Cerebellar nuclear complex (tissue), 1 donor: ENCODE measurements at places on chromosomes 1 and 21.

DNA sequence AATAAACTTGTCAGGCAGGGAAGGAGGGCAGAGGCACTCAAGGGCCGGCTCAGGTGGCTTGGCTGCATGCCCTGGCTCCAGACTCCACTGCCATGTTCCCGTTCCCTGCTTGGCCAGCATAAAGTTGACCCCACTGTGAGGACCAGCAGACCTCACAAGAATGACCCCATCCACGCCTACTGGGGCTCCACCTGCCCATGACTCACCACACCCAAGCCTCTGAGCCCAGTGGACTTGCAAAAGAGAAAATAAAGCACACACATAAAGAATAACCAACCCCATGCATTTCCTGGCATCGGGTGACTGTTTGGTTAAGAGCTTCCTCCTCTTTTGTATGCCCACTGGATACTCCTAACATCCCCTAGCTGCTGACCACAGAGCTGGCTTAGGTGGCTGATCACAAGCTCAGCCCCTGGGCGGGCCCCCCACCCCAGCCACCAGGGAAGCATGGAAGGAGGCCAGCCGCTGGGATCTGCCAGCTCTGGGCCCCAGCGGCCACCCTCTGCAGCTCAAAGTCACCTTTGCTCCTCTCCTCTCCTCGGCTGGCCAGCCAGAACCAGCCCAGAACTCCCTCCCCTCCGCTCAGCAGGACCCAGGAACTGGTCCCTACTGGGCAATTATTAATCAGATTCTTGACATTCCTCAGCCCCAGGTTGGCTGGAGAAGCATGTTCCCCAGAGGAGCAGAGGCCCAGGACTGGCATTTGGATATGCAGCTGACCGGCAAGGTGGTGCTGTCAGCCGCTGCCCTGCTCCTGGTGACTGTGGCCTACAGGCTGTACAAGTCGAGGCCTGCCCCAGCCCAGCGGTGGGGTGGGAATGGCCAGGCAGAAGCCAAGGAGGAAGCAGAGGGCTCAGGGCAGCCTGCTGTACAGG is at the start of gene KLHDC7A:
Gene KLHDC7A (plus strand): TSS at position 616 of the 875 bp plus-strand sequence. CDS start 52 bp downstream, at position 668.
- DNase-seq, result no peak

- DNase-seq, result no peak
Observed at GRCh38 chr1:201715801-201716741, 112.9 kb upstream of the IPO9 start.

DNA sequence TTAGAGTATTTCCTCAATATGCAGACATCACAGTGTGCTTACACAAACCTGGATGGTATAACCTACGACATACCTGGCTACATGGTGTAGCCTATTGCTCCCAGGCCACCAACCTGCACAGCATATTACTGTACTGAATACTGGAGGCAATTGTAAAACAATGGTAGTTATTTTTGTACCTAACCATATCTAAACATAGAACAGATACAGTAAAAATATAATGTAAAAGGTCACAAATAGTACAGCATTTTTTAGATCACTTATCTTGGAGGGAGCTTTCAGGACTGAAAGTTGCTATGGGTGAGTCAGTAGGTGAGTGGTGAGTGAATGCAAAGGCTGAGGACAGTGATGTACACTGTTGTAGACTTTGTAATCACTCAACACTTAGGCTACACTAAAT is 492.3 kb downstream of the MRPL39 start:
- DNase-seq, result no peak

DNA sequence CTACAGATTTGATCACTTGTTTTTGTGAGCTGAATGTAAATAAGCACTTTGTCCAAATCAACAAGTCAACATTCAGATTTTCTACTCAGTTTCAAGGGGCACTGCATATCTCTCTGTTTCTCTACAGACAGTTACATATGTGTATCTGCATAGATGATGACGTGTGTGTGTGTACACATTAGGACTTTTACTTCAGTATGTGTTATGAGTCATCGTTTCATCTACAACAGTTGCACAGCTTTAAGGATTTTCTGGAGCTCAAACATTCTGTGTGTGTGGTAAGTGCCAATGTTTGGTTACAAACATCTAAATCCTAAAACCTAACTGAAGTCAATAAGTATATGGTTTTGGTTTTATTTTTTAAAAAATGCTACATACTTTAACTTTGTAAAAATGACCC is 494.5 kb upstream of the PBX1 start:
- DNase-seq, result no peak

DNA sequence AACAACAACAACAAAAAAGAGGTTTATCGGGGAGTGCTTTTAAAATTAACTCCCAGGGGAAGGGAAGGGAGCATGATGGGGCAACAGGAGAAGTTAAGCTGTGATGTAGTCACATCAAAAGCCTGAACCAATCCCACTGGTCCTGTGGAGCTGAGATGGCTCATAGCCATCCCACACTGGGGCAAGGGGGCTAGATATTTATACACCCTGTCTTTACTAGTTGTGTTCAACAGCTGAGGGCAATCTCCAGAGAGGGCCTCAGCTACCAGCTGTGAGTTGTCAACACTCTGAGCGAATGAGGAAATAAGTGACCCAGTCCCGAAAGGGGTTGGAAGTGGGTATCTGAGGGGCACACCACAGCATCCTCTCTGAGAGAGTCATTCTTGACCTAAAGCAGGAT is 31.0 kb upstream of the CREG1 start:
- no peak for DNase-seq

- no peak for DNase-seq
Observed at GRCh38 chr1:32627596-32628162, 22.7 kb downstream of the ZBTB8OS start.

DNA sequence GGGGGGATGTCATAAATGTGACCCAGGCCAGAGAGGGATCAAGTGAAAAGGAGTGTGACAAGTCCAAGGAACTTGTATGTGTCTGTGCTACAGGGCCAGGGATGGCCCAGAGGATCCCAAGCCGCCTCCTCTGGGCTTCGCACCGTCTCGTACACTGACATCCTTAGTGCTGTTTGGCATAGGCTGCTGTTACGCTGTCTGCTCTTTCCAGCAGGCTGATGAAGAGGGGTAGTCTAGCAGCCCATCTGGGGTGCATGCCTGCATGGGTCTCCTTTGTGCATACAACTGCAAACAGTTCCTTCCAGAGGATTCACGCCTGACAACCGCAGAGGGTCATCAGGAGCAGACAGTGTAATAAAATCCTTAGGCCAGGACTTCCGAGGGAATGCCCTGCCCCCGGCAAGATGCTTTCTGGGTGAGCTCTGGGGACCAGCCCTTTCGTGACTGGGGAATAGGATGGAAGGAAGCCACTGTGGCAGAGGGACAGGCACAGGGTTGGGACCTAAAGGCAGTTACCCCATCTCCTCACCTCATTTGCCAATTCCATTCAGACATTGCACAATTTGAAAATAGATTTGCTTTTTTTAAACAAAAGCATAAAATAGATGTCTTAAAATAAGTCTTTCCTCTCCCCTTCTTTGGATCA is 6.3 kb upstream of the GOLT1A start:
- no peak for DNase-seq

GRCh38 chr1:9345922-9346321 is 53.2 kb downstream of the SPSB1 start:
- DNase-seq, result no peak

- no peak for DNase-seq
Observed at GRCh38 chr1:152932170-152932811, 14.7 kb upstream of the SPRR5 start.

DNA sequence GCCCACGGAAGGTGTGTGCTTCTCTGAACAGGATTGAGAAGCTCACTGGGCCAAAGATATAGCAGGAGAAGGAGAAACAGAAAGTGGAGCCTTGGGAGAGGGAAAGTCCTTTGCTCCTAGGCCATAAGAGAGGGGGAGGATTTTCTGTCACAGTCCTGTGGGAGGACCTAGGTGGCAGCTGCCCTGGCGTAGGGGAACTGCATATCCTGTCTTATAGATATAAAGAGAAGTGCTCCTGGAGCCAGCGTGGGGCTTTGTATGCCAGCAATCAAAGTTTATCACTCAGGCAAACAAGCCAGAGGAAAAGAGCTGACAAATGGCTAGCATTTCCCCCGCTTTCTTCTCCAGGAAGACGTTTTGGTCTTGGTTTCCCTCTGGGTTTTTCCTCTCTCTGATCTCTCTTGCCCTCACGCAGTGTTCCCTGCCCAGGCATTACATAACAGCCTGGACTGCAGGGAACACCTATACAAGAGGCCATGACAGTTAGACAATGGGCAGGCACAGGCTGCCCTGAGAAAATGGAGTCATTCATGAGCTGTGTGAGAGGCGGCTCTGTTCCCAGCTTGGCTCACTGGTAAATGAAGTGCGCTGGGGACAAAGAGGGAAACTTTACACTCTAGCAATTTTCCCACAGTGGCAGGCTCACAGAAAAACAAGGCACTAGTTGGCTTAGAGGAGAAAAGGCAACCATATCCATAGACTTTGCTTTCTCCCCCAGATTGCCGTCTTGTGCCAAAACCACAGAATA is 52.5 kb upstream of the ZNF648 start:
- DNase-seq, result no peak

DNA sequence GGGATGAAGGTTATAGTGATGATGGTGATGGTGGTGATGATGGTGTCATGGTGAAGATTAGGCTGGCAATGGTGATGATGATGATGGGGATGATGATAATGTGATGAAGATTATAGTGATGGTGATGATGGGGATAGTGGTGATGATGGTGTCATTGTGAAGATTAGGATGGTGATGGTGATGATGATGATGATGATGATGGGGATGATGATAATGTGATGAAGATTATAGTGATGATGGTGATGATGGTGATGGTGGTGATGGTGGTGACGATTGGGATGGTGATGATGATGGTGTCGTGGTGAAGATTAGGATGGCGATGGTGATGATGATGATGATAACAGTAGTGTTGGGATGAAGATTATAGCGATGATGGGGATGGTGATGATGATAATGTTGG is 285.1 kb upstream of the AJAP1 start:
- DNase-seq, result no peak

DNA sequence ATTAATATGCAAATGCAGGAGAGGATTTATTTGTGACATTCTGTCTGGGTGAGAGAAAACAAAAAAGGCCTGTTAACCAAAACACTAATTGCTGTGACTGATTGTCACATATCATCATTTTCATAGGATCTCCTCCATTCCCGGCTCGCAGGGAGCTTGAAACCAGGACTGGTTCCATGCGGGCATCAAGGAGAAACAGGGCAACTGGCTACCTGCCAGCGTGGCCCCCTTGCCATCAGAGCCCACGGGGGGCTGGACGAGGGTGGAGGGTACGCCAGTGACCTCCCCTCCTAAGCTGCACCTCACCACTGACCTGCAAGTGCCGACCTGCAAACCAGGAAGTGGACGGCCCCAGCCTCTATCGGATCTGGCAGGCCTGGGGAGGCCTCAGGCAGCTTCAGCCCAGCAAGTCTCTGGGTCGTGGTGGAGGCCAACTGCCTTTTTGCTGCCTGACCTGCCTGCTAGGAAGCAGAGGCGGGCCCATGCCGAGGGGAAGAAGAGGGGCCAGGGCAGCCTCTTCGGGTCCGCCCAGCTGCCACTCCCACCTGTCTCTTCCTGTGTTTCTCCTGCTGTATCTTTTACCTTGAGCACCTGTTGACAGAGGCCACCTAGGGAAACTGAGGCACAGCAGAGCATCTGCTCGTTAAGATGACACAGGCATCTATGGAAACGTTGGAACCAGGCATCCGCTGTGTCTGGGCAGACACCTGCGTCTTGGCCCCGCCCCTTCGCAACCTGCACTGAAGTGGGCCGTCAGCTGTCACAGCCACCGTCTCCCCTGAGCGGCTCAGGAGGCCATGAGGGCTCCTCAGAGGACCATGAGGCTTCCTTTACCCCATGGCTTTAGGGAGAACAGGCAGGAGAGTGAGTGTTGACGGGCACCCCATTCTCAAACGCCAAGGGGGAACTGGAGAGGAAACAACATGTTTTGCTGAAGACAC is 74.8 kb downstream of the CASZ1 start:
- no peak for DNase-seq

- DNase-seq, result no peak
Observed at GRCh38 chr1:1106510-1107221, 9.2 kb downstream of the C1orf159 start.

DNA sequence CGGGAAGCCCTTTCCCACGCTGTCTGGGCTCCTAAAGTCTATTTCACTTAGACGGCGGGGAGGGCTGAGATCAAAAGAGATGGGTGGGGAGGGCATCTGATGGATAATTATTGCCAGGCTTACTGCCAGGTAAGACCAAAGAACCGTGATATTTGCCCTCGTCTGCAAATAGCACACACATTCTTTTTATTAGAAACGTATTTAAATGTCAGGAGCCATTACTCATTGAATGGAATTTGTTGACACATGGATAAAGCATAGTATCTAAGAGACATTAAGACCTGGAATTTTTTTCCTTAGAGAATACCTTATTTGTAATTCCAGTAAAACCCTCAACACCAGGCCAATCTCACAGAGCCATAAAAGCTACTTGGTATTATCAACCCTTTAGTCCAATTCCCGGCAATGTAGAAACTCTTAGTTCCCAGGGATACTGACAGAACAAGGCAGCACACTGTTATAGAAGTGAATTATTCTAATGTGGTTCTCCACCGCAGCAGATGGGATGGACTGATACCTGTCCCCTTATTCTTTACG is 10.6 kb downstream of the URB1 start:
- no peak for DNase-seq

GRCh38 chr21:45258466-45258865 is 29.2 kb downstream of the POFUT2 start:
- DNase-seq, result no peak

DNA sequence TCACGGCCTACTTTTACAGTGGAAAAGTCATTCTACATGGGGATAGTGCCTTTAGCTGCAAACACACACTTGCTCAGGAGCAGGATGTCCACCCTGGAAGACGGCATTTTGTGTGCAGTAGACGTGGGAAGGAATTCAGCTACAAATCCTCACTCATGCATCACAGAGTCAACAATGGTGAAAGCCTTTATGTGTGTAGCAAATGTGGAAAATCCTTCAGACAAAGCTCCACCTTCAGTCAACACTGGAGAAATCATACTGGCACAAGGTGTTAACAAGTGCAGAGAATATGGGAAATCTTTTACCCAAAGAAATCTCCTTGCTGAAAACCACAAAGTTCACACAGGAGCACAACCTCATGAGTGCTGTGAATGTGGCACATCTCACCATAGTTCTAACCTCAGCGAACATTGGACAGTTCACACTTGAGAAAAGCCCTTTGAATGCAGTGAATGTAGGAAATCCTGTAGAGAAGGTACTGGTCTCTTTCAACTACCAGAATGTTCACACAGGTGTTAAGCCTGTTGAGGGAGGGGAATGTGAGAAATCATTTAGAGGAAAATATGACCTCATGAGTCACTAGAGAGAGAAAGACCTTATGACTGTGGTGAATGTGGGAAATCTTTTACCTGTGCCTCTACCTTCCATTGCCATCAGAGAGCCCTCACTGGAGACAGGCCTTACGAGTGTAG is 101.8 kb downstream of the PTGS2 start:
- DNase-seq, result no peak
